ENCODE measurements at places on chromosomes 6 and 20. TPM values are rescaled to one million over a fixed set of nuclear protein-coding genes. Genes with fewer than 3 reads are reported as not detected.
A peak's percentile ranks its signal among the peaks of the same experiment; 100 is the strongest.

DNA sequence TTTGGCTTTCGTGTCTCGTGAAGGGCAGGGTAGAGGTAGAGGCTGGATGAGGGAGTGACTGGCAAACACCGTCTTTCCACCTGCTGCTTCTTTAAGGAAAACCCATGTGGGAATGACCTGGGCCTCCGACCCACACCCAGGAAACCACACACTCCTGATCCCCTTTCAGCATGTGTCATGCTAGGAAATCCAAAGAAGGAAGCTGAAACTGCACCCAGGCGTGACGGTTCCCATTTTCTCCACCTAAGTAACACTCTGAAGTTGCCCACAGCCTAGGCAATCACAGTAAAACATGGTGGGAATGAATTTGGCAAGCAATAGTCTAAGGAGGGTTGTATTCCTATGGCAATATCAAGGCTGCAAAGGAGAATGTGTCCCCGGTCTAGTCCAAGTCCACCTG lies 538.4 kb upstream of the NOX3 start:
- DNase-seq = no peak

DNA sequence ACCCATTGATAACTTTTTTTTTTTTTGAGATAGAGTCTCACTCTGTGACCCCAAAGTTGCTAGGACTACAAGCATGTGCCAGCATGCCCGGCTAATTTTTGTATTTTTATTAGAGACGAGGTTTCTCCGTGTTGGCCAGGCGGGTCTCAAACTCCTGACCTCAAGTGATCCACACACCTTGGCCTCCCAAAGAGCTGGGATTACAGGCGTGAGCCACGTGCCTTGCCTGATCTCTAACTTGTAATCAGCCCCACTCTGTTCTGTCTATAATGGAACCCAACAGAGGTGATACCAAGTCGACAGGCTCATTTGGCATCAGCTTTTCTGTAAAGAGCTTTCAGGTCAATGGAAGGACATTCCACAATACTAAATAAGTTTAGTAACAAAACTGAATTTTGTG lies 99.4 kb downstream of the HFE start:
- DNase-seq = no peak

DNA sequence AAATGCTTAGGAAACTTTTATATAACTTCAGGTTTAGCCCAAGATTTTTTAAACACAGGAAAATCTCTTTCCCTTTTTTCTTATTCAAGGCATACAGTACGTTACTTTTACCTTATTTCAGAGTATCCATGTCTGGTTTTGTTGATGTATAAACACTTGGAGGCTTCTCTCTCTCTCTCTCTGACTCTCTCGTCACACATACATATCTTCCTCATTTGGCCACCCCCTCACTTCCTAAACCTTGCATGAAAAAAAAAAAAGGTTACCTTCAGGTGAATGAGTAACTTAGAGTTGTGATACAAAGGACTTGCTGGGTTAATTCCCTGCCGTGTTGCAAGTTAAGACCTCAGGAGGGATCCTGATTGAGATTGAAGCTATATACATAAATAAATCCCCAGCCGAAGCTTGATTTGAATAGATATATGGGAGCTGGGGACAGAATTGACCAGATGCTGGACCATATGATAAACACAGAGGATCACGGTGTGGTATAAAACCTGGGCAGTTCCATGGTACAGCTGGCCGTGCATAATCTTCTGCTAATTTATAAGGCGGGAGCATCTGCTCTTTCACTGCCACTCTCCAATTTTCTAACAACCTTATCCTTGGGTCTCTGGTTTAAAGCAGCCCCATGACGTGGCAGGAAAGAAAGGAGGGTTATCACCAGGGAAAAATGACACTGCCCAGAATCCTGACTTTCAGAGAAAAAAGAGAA lies 55.1 kb upstream of the IL20RA start:
- DNase-seq = no peak

GRCh38 chr6:52415917-52416628 lies 4.1 kb upstream of the EFHC1 start:
- no peak for DNase-seq

DNA sequence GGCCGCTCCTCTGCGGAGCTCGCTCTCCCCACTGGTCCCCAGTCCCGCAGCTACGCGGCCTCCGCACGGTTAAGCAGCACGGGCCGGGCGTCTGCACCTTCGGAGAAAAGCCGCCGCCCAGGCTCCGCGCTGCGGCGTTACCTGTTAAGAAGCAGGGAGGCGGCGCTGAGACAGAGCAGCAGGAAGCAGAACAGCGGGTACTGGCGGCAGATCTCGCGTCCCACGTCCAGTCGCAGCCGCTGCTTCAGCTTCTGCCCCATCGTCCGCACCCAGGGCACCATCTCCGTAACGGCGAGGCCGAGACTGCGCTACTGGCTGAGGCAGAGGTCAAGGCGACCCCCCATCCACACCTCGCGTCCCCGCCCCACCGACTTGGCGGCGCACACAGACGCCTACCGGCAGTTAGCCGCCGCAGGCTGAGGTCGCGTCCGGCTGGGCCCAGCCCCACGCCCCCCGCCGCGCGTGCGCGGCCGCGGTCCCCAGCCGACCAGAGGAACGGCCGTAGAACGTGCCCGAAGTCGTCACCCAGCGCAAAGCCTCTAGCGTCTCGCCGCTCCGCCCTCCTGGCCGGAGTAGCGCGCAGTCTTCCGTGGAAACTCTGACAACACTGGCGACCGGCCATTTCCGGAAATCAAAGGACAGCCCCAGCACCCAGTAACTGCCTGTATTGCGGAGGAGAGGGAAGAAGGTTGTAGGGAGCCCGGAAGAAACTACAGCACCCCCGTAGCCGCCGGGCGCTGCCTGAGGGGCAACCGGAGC lies at the start of gene SNX14:
Gene SNX14 (minus strand): TSS at position 421 of the 759 bp plus-strand sequence. CDS start 140 bp downstream, at position 281.
- DNase-seq = peak; percentile 97

- DNase-seq = no peak
Measured at GRCh38 chr6:26317503-26317902, 47.5 kb upstream of the BTN3A2 start.

DNA sequence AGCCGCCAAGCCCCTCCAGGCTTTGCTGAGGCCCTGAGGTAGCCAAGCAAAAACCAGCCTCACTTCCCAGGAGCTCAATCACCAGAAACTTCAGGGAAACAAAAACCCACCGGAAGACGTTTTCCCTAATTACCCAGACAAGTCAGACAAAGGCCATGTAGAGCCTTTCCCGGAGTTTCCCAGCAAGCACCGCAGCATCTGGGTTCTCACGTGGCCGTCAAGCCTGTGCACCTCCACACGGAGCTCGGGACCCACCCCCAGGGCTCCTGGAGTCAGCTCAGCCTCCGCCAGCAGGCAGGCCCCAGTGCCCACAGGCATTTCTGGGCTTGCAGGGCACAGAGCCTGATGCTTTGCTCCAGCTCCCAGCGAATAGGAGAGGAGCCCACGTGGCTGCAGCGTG lies 10.1 kb upstream of the MRGBP start:
- no peak for DNase-seq

DNA sequence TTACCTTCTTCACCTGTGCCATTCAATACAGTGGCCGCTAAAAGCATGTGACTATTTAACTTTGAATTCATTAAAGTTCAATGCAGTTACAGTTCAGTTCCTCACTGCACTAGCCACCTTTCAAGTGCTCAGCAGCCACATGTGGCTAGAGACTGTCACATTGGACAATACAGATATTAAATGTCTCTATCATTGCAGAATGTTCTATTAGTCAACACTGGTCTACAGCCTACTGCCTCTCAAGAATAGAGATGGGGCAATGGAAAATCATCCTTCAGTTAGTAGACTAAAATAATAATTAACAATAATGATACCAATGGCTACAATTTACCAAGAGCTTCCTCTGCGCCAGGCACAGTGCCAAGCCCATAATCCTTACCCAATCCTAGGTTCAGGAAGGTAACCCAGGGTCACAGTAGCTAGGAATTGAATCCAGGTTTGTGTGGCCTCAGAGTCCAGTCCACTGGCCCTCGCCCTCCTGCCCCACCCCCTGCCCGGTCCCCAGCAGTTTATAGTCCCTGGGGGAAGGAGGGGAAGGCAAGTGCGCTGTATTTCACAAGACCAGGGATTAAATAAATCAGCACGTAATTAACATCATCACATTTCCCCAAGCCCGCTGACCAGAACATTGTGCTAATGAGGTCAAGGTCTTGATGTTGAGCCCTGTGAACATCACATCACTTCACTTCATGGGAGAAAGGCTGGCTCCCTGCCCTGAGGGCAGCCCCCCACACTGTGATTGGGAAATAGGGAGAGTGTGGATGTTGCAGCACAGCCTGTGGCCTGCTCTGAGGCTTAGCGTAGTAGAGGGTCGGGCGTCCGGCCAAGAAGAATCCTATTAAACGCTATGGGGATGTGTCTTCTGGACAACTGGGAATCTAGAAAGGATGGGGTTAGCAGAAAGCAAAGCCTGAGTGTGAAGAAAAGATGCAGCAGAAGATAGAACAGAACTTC lies 147.2 kb downstream of the VEGFA start:
- DNase-seq = no peak

- no peak for DNase-seq
Measured at GRCh38 chr20:41098703-41099250, 38.6 kb upstream of the PLCG1 start.

GRCh38 chr6:57021086-57021720 lies 25.3 kb upstream of the KIAA1586 start:
- no peak for DNase-seq

- no peak for DNase-seq
Measured at GRCh38 chr6:101351173-101351572, 42.3 kb upstream of the GRIK2 start.

DNA sequence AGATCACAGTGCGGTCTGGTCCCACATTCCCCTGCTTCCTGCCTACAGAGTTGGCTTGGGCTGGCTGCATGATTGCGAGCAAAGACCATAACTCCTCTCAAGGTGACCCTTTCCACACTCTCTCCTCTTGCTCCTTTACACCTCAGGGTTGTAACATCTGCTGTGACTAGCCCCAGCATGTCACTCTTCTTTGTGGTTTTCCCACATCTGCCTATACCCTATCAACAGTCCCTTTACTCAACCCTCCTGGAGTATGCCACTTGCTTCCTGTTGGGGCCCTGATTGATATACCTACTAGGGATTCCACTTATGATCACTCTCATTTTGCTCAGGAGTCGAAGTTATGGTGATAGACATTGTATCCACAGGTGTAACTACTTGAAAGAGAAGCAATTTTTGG lies 58.9 kb upstream of the SGK1 start:
- no peak for DNase-seq

- DNase-seq = no peak
Measured at GRCh38 chr20:47606414-47606982, 104.8 kb downstream of the NCOA3 start.

DNA sequence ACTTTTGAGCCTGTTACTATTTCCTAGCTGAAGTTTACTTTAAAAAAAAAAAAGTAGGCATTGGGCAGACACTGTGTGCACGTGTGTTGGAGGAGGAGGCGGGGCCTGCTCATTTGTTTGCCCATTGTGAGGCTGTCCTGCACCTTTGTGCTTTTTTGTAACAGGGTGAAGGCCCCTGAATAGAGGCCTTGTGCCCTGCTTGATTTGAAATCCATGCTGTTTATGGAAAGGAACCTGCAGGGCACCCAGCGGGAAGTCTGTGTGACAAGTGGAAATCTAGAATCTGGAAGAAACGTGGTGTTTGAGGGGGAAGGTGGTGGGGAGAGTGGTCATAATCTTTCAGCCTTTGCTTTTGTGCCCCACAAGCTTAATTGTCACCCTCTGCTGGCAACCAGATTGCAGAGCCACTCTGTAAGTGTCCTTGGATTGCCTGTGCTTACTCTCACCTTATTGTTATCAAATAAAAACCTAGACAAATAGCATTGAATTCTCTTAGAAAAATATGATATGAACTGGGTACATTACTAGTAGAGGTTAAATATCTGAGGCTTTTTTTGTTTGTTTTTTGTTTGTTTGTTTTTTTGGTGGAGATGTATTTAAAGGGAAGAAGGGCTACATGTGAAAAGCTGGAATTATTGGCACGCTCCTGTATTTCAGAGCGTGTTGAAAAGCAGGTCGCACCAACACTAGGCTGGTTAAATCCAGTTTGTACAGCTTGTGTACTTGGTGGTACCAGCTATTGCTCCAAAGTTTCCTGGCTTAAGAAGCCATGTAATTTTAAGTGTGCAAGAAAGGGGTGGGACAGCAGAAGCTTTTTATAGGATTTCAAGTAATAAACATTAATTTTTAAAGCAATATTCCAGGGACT lies 156.3 kb downstream of the ARID1B start:
- DNase-seq = no peak

GRCh38 chr20:12203981-12204380 lies 286.3 kb downstream of the BTBD3 start:
- DNase-seq = no peak

DNA sequence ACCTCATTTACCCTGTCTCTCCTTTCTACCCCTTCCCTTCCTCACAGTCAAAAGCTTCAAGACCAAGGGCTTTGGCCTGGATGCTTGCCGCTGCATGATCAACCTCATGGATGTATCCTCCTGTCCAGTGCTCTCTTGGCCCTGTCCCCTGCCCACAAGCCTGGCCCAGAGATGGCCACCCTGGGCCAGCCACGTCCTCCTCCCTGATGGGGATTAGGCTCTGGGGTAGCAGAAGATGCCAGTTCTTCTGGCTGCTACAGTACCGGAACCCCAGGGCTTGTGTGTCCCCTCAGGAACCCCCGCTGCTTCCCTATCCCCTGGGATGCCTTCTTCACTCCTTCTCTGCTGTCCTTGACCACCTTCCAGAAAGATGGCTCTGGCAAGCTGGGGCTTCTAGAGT lies 22.3 kb downstream of the CAPN11 start:
- no peak for DNase-seq

DNA sequence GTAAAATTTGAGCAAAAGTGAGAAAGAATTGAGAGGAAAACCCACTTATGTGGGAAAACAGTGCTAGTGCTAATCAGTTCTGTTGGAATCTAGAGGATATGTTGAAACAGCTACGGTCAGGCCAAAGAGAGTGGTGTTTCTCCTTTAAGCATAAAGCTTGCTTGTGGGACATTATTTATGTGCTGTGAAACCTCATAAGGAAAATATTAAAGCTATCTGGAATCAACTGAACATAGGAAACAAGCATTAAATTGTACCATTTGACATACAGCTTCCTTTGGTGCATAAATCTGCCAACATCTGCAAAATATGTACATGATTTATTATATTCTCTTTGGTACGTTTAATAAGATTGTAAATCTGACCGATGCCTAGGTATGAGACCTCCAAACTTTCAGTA lies 182.5 kb upstream of the PDE10A start:
- DNase-seq = no peak

- no peak for DNase-seq
Measured at GRCh38 chr20:59776626-59777330, 156.7 kb downstream of the SYCP2 start.

Gene RAET1G
- total RNA-seq = 0.19 TPM

Gene FAM184A
- 0.93 TPM for total RNA-seq

Gene KCNG1
- 0.30 TPM for total RNA-seq

Gene COL9A1
- total RNA-seq = 0.08 TPM

Gene IMPG1
- not detected for total RNA-seq

Gene ALDH8A1
- total RNA-seq = 0.08 TPM

Data from left ventricle myocardium inferior (tissue), 1 donor.